ENCODE measurements at places on chromosomes 2 and 18.

GRCh38 chr2:128438091-128438490, 119.4 kb upstream of the HS6ST1 start:
- ATAC-seq = no peak

DNA sequence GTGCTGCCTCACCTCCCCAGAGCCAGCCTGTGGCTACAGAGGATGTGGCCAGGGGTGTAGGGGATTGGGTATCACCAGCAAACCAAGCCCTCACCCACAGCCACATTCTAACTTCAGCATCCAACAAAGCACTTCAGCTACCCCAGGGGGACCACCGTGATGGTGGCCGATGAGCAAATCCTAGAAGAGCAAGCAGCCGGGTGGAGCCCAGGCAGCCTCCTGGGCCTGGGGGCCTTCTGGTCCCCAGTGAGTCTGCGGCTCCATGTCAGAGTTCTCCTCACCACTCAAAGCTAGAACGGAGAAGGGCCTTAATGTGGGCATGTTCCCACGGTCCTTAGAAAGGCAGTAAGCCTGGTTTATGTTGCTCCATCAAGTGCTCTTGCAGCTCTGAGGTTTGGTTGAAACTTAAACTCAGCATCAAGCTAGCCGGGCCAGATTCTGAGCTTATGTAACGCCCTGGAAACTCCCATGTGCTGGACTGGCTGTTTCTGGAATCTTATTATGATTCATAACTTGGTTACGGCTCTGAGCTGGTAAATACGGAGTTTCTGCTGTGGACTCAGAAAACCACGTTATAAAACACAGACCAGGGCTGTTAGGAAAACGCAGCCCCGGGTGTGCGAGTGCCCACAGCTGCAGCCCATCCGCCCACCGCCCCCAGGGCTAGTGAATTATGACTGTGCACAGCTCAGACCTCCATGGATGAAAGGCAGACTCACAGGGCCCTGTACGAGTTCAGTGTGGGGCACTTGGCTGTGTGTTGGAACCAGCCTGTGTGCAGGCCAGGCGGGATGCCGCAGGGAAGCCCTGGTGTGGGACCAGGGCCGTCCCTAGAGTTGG, 99.8 kb downstream of the SEPTIN10 start:
- peak; percentile 58 for ATAC-seq

GRCh38 chr18:54086046-54086802, 138.2 kb downstream of the MBD2 start:
- peak; percentile 48 for ATAC-seq

GRCh38 chr2:233462202-233462785, 104.3 kb downstream of the USP40 start:
- no peak for ATAC-seq

DNA sequence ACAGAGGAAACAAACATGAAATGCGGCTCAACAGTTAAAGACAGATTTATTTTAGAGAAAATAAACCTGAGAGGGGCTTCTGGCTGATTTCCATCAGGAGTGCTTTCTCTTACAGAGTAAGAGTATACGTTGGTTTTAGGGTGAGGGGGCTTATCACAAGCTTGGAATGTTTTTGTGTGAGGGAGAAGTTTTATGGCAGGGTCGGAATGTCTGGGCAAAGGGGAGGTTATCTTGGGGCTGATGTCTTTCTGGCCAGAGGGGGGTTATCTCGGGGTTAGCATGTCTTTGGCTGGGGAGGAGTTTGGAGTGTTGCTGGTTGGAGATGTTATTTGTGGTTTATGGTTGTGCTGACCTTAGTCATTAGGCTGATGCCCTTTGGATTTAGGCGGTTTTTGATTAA, 22.1 kb downstream of the PTRHD1 start:
- ATAC-seq = no peak

DNA sequence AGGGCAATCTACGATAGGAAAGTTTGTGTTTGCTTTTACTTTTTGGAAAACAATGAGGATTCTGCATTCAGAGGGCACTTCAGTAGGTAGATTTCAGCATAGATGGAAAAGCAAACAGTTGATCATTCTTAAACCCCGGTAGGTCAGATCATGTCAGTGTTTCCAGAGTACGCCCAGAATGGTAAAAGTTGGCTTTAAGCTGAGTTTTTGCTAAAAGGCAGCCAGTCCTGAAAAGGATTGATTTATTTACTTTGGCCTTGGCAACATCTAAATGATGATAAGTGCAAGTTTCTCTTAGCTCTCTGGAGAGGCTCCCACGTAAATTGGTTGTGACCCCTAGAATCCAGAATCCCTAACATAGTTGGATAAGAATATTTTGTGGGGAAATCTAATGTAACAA, 168.0 kb downstream of the DIS3L2 start:
- ATAC-seq = no peak

DNA sequence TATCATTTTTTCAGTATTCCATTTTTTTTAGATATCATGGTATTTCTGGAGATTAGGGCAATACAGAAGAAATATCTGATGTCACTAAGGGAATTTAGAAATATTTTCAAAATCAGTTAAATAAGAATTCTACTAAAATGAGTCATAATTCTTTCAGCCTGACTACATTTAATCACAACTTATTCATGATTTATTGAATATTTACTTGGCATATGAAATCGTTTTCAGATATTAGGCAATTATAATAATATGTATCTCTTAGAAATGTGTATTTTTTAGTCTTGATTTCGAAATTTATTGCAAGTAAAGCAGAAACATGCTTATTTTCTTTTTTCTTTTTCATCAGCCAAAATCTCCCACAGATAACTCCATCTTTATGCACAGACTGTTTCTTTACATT, 142.2 kb downstream of the CCDC102B start:
- no peak for ATAC-seq

GRCh38 chr18:42508683-42509296, 553.8 kb downstream of the PIK3C3 start:
- ATAC-seq = no peak

DNA sequence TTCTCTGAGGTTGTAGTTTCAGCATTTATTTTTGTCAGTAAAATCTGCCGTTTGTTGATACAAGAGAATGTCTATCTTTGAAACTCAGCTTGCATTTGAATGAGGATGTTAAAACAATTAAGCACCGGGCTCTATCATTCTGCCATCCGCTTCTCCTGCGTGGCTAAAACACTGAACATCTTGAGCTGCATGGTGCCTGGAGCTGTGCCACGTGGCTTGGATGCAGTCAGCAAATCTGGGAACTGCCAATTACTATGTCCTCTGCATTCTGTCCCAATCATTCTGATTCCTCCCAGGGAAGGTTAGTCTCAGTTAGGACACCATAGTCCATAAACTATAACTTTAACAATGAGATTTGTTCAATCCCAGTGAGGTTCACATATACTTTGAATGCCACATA, 598.4 kb downstream of the FBXO15 start:
- ATAC-seq = no peak

GRCh38 chr2:238892204-238892500, 44.3 kb downstream of the TWIST2 start:
- no peak for ATAC-seq

DNA sequence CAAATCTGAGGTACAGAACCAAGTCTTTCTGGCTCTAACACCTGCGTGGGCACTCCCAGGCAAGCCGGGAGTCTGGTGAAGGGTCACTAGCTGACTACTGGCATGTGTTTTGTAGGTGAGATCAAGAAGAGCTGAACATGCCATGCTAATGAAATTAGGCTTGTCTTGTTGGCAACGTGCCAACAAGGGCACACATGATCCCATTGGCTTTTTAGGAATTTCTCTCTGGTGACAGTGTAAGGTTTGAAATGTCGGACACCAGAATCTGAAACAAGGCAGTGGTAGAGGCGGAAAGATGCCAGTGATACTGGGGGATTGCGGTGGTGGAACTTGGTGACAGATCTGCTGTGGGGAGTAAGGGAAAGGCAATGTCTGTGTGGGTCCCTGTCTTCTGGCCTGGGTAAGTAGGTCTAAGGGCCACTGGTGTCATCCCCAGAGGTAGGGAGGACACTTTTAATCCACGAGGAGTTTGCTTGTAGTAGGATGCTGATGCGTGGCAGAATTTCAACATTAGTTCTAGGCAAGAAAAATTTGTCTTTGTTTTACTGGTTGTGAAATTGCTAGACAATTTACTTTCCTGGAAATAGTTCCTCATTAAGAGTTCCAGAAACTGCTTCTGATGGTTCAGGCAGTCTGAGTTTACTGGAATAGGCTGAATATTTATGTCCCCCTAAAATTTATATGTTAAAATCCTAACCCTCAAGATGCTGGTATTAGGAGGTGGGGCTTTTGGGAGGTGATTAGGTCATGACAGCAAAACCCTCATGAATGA, 52.6 kb upstream of the ACMSD start:
- no peak for ATAC-seq

DNA sequence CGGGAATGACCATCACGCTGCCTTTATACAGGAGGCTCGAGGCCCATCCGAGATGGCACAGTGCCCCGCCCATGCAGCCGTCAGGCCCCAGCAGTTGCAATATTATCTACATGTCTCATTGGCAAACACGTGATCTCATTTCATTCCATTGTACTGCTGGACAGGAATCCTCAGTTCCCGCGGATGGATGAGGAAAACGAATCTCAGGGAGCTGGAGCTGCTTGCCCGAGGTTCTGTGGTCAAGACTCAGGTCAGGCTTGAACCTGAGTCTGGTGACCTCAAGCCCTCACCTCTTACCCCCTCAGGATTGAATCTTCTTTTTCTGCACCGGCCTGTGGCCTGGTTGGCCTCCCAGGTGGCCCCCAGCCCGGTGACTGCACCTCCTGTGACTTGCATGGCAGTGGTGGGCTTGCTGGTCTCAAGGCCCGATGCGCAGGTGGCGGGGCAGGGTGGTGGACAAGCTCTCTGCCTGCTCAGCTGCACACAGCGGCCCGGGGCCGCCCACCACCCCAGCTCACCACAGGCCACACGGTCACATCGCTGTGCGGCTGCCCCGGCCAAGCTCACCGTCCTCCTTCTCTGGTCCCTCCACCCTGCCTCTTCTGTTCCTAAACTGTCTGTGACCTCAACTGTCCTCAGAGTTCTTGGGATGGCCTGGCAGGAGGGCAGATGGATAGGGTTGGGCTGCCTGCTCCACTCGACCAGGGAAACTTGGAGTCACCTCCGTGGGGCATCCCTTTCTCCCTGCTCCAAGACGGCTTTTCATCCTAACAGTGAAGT, 52.0 kb upstream of the HS6ST1 start:
- no peak for ATAC-seq

DNA sequence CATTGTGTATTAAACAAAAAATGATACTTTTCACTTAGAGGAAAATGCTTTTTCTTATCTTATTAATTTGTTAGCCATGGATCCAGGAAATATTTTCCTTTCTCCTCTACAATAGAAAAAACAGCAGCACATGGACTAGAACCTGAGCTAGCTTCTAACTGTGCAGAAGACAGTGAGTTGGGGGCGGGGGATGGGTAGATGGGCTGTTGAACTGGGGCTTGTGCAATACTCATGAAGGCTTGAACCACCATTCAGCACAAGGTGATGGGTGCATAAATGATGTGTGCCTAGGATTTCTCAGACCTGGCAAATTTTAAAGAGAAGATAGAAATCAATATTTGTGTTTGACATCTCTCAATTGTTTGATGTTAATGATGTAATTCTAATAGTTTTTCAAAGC, 42.0 kb downstream of the COL5A2 start:
- no peak for ATAC-seq

DNA sequence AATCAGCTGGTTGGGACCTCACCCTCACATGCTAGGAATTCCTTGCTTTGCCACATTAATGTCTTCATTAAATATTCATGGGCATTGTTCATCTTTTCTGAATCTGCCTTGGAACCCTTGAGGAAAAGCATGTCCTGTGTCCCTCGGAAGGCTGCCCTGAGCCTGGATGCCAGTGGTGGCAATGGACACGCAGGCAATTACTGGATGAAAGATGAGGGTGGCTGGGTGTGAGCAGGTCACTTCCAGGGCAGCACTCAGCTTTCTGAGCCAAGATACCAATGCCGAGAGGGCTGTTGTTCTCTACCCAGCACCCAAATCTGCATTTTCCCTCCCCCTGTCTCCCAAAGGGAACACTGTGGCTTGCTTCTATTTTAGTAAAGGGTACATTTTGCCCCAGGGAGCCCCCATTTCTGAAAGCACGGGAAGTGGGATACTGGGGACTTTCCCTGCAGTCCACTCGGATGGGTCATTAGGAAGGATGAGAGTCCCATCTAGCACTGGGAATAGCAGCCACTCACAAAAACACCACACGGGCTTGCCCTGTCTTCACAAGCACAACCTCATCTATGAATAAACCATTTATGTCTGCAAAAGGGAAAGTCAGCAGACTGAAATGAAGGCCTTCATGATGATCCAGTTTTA, 234.8 kb downstream of the SOX11 start:
- no peak for ATAC-seq

GRCh38 chr18:37729716-37730115, 164.1 kb upstream of the CELF4 start:
- ATAC-seq = no peak

DNA sequence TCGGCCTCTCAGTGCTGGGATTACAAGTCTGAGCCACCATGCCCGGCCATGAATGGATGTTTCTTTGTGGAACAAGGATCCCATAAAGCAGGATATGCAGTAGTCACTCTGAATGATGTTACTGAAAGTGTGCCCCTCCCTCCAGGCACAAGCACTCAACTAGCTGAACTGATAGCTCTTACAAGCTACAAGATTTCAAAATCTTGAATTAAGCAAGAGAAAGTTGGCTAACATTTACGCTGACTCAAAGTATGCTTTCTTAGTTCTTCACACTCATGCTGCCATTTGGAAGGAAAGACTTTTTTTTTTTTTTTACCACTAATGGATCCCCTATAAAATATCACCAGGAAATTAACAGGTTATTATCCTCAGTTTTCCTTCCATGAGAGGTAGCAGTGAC, 549.0 kb upstream of the PKDCC start:
- no peak for ATAC-seq

DNA sequence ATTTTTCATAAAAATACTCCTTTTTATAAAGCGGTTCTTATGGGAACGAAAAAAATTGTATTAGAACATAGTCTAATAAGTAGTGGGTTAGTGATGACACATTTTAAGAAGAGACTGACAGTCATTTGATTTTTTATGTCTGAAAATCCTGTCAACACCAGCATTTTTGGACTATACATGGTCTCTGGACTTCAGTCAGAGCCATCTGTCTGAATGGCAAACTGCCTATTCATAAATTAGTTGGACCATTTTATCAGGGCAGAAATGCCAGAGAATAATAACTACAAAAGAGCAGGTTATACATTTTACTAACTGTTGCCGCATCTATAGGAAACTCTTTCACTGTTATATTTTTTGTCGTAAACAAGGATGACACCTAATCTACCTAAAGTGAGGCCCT, 437.6 kb downstream of the ZNF804A start:
- no peak for ATAC-seq
